ENCODE measurements at places on chromosomes 13 and 19.

GRCh38 chr19:21117041-21117907 is 24.6 kb upstream of the ZNF431 start:
- DNase-seq = no peak

GRCh38 chr19:22882797-22883196 is 50.7 kb downstream of the ZNF723 start:
- DNase-seq = no peak

- no peak for DNase-seq
Measured at GRCh38 chr13:113537909-113538688, 46.5 kb upstream of the TFDP1 start.

- no peak for DNase-seq
Measured at GRCh38 chr13:104683789-104684188, 1617.6 kb upstream of the SLC10A2 start.

DNA sequence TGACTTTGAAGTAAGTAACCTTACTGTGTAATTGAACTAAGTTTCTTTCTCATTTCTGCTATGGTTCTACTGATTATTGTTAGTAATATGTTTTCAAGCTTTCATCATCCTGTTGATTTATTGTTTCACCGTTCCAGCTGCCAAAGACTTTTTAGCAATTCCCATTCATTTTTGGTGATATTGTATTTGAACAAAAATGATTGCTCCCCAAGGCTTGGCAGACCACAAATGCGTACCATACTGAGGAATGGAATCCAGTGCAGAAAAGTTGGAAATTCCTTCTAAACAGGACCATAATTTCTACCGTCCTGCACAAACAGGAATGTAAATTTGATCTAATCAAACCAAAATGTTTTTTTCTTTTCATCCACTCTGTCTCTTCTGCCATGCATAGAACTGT is 10.7 kb downstream of the EPSTI1 start:
- DNase-seq = no peak

- DNase-seq = no peak
Measured at GRCh38 chr13:45209229-45209628, 8.4 kb upstream of the KCTD4 start.

DNA sequence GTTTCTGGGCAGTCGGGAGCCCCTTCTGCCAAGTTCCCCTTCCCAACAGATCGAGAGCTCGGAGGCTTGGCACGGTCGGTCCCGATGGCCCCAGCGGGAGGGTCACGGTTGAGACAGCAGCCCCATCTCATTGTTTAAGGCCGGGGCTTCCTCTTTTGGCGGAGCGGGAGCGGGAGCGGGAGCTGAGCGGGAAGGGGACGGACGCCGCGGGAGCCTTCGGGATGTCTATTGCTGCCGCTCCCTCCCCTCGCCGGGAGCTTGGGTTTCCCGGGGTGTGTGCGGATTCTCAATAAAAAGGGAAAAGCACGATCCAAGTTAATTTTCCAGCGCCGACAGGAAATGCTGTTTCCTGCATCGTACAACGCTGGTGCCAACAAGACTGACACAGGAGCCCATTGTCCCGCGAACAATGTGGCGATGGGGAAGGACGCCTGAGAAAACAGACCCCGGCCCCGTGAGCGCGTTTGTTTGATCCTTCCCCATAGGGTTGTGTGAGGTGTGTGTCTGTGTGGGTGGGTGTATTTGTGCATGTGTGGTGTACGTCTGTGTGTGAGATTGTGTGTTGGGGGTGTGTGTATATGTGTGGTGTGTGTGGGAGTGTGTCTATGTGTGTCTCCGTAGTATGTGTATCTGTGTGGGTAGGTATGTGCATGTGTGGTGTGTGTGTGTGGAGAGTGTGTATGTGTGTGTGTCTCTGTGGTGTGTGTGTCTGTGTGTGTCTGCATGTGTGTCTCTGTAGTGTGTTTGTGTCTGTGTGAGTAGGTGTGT is 36.3 kb upstream of the FLT1 start:
- DNase-seq = no peak

- DNase-seq = no peak
Measured at GRCh38 chr19:21460686-21461085, 44.7 kb upstream of the ZNF429 start.

- DNase-seq = no peak
Measured at GRCh38 chr19:50500753-50501151, 10.2 kb downstream of the JOSD2 start.

- DNase-seq = no peak
Measured at GRCh38 chr13:67557118-67557517, 327.0 kb upstream of the PCDH9 start.

- DNase-seq = no peak
Measured at GRCh38 chr13:59914556-59914955, 249.2 kb downstream of the DIAPH3 start.

DNA sequence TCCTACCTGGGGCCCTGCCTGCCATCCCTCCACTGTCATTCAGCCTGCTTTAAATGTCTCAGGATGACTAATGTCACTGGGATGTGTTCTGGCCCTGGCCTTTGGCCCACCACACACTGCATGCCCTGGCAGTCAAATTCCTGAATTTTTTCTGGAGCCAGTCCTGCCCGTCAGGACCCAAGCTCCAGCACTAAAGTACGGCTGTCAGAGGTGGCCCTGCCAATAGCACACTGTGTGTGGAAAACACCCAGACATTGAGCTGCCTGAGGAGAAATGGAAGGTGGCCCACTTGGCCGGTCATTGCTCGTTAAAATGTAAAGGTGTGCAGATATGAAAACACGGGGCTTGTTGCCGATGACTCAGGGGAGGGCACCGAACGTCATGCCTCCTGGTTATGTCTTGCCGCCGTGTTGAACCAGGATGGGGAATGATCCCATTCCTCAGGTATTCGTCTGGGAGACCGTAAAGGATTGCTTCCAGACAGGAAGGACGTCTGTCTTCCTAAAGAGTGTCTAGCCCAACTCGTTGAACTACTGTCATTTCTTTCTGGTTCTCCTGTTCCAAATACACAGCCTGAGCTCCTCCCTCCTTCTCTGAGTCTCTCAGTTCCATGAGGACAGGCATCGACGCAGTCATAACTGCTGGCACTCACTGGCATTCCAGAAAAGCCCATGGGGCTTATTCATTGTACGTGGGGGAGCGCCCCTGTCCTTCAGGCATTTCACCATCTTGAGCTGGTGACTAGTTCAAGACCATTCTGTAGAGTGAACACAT is 40.6 kb downstream of the COL4A2 start:
- no peak for DNase-seq

Data from ureter (tissue), 1 donor.